ENCODE measurements at places on chromosomes 7 and 10. TPM values are rescaled to one million over a fixed set of nuclear protein-coding genes. Genes with fewer than 3 reads are reported as not detected.

DNA sequence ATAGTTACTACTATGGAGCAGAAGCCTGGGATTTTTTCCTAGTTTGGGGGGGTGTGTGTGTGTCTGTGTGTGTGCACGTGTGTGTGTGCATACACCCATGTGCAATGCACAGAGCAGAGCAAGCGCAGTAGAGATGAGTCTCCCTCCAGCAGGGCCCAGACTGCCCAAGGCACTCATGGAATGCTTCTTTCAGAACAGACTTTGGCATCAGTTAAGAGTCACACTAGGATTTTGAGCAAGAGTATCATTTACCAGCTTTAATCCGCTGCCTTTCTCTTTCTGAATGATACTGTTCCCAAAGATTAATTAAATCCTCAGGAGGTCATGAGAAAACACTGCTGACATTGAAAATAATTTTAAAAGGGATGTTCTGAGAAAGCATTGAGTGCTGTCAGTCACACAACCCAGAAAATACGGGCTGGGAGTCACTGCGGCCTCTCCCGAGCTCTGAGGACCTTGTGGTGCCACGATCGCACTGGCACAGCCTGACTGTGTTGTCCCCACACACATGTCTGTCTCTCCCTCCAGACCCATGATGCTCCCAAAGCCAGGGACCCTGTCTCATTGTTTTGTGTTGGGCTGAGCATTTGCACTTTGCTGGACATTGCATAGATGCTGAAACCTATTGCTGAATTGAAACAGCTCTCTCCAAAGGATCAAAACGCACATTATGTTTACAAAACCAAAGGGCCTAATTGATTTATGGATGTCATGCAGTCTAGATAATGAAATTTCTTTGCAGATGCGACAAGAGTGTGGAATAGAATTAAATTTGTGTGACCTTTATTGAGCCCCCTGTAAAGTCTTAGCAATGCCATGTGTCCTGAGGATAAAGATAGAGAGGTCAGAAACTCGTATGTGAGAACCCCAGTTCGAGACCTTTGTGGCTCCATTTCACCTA, 54.7 kb upstream of the FIGNL1 start:
- no peak for DNase-seq

DNA sequence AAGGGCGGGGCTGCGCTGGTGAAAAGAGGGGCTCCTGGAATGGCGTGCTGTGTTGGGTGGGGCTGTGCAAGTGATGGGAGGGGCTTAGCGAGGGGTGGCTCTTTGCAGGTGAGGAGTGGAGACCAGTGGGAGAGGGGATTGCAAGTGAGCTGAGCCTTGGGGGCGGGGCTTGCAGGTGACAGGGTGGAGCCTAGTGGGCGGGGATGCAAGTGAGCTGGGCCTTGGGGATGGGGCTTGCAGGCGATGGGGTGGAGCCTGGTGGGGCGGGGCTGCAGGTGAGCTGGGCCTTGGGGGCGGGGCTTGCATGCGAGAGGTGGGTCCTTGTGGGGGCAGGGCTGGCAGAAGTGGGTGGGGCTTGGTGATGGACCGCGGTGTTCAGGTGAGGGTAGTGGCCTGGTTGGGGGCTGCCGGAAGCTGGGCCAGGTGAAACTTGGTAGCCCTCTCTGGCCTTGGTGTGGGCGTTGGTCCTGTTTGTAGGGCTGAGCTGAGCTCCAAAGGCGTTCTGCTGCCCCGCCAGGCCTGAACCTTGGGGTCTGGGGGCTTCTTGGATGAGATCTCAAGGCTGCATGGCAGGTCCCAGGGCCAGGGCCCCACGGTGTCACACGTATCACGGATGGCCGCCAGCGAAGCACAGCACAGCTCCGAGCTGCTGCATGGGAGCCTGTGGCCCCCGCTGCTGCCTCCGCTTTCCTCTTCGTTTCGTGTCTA, 743 bp upstream of the PITRM1 start:
- DNase-seq: no peak

DNA sequence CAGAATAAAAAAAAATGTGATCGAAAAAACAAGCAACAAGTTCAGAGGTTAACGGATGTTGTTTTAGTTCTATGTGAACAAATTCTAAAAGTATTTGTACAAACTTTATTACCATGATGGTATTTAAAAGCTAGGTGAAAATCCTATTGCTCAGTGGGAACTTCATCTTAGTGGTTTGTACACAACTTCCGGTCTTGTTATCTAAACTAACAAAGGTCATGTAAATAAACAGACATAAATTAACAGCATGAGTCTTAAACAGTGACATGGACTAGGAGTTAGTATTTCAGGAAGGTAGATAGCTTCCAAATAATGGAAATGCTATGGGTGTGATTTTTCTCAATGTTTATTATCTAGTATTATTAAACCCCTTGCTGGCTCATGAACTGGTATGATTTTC, 83.8 kb downstream of the SPAG6 start:
- DNase-seq: peak; percentile 17

DNA sequence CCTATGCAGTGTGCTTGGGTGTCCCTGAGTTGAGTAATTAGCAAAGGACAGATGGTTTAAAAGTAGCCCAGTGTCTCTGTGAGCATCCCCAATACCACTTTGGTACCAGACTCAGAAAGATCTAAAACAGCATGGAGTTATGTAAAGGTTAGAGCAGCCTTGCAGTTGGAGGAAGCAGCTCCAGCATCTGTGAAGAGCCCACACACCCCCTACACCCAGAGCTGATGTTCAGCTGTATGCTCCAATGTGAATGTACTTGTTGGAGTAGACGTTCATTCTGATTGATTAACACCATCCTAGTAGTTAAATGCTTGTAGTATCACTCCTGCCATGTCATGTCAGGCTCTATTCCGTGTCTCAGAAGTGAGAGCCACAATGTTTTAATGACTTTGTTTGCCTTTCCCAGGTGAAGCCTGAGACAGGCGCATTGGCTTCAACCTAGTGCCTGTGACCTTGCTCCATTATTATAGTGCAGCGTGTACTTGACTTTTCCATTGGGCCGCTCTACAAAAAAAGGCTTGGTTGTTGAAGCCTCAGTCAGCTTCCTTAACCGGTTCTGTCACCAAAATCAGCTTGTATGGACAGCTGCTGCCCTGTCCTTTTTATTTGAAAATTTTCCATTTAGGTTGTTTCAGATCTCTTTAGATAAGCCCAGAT, 154.2 kb downstream of the LCOR start:
- no peak for DNase-seq

- DNase-seq: no peak
Measured at GRCh38 chr10:80966326-80966986, 428.8 kb downstream of the SH2D4B start.

- DNase-seq: no peak
Measured at GRCh38 chr7:159280008-159280407, 135.3 kb upstream of the VIPR2 start.

DNA sequence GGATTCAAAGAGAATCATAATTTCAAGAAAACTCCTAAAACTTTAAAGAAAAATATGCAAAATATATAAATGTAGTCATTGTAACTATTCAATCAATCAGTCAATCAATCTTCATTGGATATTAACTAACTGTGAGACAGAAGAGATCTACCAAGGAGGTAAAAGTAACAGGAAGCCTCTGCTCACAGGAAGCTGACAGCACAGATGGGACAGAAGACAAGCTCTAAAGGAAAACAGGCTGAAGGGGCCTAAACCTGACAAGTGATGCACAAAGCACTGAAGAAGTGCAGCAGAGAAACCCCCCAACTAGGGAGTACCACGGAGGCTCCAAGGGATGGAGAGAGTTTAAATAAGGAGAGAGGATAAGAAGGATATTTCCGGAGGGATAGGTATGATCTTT, 173.0 kb downstream of the SKAP2 start:
- no peak for DNase-seq

Gene SLC16A12
- not detected for total RNA-seq

Gene GIMAP6
- 87.8 TPM for total RNA-seq

DNA sequence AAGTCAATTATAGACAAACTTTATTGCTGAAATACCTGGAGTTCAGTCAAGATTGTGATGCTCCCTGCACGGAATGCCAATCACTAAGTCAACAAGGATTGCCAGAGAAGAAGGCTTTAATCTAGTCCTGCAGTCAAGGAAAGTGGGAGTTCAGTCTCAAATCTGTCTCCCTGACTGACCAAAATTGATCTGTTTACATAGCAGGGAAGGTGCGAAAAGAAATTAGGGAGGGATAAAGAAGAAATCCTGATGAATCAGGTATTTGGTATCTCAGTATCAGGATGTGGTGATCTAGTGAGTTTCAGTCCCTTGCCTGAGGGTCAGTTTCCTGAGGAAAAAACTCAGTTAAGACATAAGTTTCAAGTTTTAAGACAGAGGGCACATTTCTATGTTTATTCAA, 2.1 kb upstream of the AKR1D1 start:
- DNase-seq: no peak

Gene LAMB1
- 703 TPM for total RNA-seq

- no peak for DNase-seq
Measured at GRCh38 chr10:6402349-6402709, 177.7 kb downstream of the PRKCQ start.

DNA sequence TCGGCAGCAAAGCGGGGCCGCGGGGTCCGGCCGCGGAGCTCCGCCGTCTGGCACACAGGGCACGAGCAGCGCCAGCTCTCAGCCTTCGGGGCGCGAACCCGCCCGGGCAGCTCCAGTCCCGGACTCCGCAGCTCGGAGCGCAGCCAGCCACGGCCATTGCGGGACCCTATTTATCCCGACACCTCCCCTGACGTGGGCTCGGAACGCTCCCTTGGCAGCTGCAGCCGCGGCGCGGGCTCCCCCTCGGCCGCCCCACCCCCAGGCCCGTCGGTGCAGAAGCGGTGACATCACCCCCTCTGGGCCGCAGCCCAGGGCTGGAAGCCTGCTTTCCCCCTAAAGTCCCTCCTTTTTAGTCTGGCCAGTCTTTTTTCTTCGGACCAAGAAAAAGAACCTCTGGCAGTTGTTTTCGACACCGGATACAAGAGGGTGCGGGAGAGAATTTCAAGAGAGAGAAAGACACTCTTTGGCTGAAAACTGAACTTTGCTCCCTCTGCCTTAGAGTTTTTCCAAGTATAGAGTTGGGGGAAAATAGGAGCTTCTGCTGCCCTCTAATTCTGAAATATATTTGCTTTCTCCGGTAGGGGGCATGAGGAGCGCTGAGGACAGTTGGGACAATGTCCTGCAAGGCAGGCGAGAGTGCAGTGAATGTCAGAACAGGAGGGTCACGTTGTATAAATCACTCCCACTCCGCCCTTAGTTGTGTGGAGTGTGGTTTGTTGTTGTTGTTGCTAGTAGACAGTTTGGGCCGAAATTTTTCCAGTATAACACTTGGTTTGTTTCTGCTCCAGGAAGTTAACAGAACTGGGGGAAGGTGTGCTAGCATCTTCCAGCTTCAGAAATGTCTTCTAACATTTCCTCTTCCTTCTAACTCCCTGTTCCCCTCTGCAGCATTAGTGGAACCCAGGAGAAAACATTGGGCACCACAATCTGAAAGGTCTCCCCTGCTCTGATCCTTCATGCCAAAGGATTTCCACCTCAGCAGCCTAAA, at the start of gene SFRP4:
Gene SFRP4 (minus strand): TSS at position 145 of the 988 bp plus-strand sequence. CDS start 280 bp downstream, outside the sequence.
- peak; percentile 56 for DNase-seq

Gene SPOCK2
- total RNA-seq: 0.67 TPM

Gene FAM25G
- total RNA-seq: not detected

DNA sequence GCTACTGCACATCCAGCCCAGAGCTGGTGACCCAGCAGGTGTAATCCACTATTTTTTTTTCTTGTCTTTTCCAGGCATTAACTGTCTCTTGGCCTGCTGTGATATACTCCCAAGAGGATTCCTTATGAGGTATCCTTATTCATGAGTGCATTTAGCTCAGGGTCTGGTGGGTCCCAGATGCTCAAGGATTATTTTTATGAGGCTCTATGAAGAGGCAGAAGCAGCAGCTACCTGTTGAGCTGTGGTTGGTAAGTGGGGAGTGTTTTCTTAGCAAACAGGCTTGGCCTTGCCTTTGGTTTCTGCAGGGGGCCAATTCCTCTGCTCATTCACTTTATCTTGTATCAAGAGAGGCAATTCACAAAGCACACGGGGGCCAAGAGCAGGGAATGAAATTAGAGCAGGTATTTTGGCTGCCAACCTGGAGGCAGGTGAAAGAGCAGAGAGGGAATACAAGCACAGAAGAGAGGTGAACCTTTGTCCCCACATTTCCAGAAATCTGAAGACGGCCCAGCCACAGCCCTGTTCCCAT, 221.6 kb downstream of the TMEM178B start:
- DNase-seq: no peak

DNA sequence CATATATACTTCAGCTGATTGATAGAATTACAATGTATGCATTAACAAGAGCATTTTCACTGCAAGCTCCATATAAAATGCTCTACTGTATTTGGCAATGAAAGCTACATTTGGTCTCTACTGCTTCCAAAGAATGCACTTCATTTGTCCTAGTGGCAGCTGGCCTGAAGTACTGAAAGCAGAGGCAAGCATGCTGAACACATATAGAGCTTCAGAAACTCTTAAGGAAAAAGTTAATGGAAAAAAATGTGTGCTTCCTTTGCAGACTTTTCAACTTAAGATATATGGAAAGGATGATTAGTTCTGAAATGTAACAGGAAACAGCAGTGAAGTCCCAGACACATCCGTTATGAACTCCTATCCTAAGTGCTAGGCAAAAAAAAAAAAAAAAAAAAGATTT, 537.1 kb upstream of the POM121L12 start:
- peak; percentile 38 for DNase-seq

DNA sequence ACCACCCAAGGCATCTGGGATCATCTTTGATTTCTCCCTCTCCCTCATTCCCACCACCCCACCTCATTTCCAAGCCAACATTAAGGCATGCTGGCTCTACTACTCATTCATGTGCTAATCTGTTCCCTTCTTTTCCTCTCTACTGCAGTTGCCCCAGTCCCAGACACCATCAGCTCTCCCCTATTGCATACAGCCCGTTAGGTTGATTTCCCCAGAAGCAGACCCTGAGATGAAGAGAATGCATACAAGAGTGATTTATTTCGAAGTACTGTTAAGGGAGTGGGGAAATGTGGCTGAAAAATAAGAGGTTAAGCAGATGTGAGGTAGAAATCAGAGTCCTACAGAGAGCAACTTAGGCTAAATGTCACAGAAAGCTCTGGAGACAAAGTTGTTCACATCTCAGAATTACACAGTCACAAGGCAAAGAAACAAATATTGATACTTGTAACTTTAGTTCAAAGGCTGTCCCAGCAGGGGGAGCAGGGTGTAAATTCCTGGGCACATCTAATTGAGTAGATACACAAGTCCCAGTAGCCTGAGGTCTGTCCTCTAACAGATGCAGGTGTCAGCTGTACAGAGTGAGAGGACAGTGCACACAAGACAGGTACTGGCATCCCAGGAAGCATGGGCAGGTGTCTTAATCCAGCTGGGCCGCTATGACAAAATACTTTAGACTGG, 20.9 kb downstream of the AKR1D1 start:
- DNase-seq: peak; percentile 6

Gene TAS2R5
- 0.85 TPM for total RNA-seq

DNA sequence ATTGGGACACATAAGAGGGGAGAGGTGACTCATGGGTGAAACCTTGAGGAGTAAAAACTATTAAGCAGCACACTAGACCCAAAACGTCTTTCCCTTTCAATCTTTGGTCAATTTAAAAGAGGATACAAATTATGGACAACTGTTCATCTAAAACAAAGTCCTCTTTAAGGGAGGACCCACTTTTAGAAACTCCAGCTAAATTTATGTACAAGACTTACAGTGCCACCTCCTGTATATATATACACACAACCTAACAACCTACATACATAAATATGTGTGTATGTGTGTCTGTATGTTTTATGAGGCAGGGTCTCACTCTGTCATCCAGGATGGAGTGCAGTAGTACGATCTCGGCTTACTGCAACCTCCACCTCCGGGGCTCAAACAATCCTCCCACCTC, 18.1 kb upstream of the ZC3HAV1 start:
- peak; percentile 23 for DNase-seq

Gene ZNF425
- 2.0 TPM for total RNA-seq

Gene SCRN1
- total RNA-seq: 125 TPM

Gene ITPRID1
- not detected for total RNA-seq

Gene SH2D4B
- not detected for total RNA-seq

All from endothelial cell of umbilical vein (primary cell).